Activated CD4-positive, alpha-beta T cell treated with anti-CD3 and anti-CD28 coated beads, Interleukin-2, Interleukin-4, amounts not matched to agents 100 ng/mL and 50 ng/mL, durations not matched to agents 16 hours and 8 hours (primary cell): ENCODE measurements at places on chromosomes 11 and 22.

GRCh38 chr22:48972979-48973693, 854.5 kb downstream of the BRD1 start:
- no peak for DNase-seq

- DNase-seq = no peak
Observed at GRCh38 chr22:42243802-42244060, 26.7 kb downstream of the TCF20 start.

DNA sequence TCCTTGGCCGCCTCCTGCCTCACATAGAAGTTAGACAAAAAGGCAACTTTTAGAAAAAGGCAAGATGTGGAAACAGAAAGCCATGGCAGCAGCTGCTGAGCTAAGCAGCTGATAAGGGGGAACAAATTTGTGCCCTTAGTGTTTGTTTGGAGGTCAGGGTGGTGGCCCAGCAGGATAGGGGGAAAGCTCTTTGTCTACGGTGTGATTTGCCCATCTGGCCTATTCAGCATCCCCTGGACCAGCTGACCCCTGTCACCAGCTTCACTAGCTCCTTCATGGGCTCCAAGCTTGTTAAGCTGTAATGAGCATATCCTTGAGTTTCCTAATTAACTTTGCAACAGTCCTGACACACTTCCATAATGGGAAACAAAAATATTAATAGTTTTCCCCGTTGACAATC, 5.9 kb upstream of the ME3 start:
- no peak for DNase-seq

- peak; percentile 58 for DNase-seq
Observed at GRCh38 chr11:96204721-96205459, 138.1 kb downstream of the MAML2 start.

DNA sequence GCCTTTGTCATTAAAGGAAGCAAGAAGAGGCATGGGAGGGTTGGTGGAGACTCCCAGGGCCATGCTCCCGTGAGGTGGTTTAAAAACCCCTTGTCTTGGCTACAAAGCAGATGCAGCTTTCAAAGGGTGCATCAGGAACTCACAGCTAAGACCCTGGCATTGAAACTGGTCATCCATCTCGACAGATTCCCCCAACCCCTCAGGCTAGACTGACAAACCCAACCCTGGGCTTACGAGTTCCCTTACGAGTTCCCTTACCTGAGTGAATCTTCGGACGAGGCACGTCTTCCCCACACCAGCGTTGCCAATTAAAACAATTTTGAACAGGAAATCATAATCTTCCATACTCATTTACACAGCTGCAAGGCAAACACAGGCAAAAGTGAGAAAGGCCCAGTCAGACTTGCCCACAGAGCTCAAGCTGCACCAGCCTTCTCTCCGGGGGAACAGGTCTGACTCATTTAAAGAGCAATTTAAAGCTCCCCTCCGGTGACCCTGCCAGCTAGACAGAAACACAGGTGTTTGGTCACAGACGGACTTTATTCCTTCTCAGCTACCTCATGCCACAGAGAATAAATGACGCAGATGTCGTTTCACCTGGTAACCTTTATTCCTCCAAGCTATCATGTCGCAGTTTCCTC, 74.6 kb downstream of the RAB30 start:
- DNase-seq = peak; percentile 75

- DNase-seq = no peak
Observed at GRCh38 chr11:15871904-15872626, 484.3 kb downstream of the SOX6 start.

- no peak for DNase-seq
Observed at GRCh38 chr11:115535781-115536180, 31.6 kb upstream of the CADM1 start.

GRCh38 chr22:49183826-49184216, 643.9 kb downstream of the BRD1 start:
- DNase-seq = no peak

- no peak for DNase-seq
Observed at GRCh38 chr11:47986219-47986618, 5.9 kb downstream of the PTPRJ start.

DNA sequence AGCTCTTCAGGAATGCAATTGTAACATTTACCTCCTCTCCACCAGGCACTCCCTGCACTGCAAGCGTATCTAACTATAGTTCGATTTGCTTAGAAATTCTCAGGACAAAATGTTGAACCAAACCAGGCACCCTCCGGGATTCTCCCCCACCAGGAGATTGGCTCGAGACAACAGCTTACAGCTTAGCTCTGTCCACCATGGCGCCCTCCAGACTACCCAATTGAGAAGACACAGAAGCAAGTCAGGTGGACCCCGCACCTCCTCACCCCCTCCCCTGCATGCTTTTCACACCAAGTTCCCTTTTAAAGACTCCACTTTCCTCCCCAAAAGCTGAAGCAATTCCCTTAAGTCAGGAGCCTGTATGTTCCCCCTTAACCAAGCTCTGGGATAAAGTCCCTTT, 34.7 kb upstream of the RFPL3 start:
- DNase-seq = no peak

DNA sequence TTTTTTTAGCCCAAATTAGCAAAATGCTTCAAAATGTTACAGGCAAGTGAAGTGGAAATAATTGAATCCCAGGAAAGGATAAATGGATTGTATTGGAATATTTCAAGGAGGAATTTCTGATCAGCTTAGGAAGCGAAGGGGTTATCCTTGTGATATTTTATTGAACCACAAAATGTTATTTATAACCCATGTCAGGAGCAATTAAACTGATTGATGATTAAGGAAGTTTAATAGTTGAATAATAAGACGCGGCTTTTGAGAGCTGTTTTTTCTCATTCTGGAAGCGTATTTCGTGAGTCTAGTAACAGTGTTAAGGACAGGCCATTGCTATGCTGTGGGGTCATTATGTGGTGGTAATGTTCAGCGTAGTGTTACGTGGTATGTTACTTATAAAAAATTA, 192.3 kb downstream of the TBC1D22A start:
- DNase-seq = no peak

DNA sequence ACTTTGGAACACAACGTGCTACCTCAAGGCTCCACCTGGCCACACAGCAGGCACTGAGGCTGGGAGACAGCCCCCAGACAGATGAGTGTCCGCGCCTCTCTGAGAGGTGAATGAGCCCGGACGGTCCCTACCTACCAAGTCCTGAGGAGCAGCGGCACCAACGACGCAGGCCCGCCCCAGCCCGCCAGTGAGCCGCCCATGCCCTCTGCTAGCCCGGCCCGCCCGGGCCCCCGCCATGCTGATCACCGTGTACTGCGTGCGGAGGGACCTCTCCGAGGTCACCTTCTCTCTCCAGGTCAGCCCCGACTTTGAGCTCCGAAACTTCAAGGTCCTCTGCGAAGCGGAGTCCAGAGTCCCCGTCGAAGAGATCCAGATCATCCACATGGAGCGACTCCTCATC, at the start of gene DDI1:
TSS of gene DDI1 (plus strand) at position 53 of the 400 bp plus-strand sequence. CDS start at position 236, 183 bp downstream.
- no peak for DNase-seq

DNA sequence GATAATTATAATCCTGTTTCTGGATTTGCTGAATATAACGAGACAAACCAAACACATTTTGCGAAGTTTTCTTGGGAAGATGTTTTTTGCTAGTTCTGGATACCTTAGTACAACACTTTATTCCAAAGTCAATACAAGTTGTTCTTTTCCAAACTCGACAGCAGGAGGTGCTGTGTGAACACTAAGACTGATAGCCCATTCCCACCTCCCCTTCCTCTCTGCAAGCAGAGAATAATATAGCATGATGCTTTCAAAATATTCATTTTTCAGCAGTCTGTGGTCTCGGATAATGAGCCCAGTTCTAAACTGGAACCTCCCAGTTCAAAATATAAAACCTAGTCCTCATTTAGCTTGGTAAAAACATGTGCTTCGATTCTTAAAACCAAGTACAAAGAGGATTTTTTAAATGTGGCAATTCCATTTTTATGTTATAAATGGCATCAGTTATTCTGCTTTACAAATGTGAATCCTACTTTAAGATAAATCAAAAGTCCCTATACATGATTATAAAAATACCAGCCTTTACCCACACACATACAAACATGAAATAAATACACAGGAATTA, 129.1 kb downstream of the DCDC1 start:
- peak; percentile 28 for DNase-seq

- peak; percentile 9 for DNase-seq
Observed at GRCh38 chr22:40819599-40820140, 524 bp upstream of the SLC25A17 start.
